ENCODE measurements at places on chromosomes 13 and 19.

GRCh38 chr19:33796164-33796875 is at the start of gene KCTD15:
TSS of gene KCTD15 (plus strand) at chr19:33796870. CDS start at chr19:33800455, 3,585 bp downstream.
- no peak for DNase-seq

GRCh38 chr13:36986462-36987240 is 12.5 kb downstream of the ALG5 start:
- no peak for DNase-seq

DNA sequence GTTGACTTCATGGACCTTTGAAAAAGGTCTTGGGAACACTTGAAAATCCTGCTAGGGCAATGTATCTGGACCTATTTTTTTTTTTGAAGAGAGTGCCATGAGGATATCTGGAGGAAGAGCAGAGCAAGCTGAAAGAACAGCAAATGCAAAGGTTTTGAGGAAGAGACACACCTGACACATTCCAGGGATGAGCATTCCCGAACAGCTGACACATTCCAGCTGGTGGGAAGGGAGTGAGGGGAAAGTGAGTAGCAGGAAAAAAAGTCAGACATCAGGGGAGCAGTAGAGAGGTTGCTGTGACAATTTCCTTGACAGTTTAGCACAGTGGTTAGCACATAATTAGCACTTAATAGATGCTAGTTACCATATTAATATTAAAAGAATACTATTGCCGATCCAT is 14.7 kb downstream of the DGKH start:
- no peak for DNase-seq

GRCh38 chr13:108313382-108313781 is 43.9 kb downstream of the TNFSF13B start:
- DNase-seq = no peak

- DNase-seq = no peak
These were observed 65.9 kb upstream of the ZNF599 start for GRCh38 chr19:34838753-34839431.

DNA sequence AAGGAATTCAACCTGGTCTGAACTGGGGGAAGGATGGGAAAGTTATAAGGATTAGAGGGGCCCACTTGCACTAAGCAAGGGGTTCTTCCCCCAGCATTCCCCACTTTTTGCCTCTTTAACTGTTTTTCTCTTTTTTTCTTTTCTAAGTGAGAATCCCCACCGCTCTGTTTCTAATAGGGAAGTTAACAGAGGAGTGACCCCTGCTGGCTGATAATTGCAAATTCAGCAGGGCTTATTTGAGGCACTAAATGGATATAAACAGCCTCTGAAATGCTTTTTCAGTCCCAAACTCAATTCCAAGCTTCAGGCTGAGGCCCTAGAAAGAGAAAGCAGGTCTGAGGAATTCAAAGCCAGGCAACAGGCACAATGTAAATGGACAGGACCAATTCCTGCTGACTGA is 38.2 kb upstream of the CEACAM21 start:
- peak; percentile 34 for DNase-seq

DNA sequence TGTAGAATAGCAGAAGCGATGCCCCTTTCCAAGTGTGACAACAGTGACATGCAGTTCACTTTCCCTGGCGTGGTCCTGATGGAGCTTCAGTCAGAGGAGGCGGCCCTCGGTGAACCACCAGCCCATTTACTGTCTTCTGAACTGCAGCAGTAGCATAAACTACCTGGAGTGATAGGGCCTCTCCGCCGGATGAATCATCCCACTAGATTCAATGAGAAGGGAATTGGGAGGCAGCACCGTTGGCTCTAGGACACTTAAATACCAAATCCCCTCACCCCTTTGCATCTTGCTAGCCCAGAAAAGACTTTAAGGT is 112.8 kb upstream of the GPR12 start:
- DNase-seq = no peak

DNA sequence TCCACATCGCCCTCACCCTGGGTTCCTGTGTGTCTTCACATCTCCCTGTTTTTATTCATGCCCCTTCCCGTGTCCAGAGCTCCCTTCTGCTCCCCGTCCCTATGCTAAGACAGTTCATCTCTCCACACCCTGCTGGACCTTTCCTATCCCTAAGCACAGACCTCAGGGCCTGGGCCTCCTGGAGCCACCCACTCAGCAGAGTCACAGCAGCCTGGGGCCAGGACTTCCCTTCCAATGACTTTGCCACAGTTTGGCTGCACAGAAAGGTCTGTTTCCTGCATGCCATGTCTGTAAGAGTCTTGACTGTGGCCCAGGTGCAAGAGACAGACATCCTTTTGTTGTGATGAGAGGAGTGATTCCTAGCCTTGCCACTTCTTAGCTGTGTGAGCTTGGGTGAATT is 470.7 kb downstream of the TSHZ3 start:
- no peak for DNase-seq

DNA sequence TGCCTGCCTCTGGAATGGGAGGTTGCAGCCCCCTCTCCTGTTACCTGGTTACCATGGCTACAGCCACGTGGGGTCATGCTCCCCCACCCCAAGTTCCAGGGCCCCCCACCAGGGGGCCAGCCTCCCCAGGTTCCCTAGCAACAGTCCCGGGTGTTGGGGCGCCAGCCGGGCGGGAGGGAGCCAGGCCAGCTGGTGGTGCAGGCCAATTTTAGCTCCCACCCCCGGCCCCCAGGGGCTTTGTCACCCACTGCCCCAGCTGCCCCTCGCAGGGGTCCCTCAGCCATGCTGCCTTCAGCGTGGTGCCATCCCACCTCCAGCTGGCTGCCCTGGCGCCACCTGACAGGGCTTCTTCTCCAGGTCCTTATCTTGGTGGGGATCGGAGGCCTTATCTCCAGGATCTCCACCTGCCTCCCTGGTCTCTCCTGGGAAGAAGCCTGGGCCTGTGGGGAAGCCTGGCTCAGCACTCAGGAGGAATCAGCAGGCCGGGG is 3.0 kb downstream of the MARK4 start:
- DNase-seq = no peak

GRCh38 chr13:94515374-94515773 is 35.9 kb upstream of the DCT start:
- no peak for DNase-seq

DNA sequence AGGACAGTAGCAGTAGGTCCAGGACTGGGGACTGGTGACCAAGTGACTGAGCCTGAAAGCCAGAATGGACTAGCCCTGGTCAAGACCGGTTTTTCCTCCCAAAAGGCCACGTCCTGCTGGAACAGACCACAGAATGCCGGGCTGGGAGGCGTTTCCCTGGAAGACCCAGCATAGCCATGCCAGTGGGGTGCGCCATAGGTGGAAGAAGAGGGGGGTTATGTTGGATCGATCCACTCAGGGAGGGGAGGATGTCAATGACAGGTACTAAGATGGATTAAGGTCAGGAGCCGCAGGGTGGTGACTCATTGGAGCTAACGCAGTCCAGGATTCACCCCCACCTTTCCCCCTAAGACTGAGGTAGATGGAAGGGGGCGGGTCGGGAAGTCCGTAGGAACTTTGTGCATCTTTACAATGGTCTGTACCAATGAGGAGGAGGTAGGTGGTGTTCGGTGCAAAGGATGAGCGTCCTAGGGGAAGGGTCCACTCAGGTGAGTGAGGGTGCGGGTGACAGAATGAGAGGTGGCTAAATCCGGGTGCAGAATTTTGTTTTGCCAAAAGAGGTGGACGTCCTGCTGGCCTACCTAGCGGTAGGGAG is 21.0 kb downstream of the VASP start:
- DNase-seq = no peak

DNA sequence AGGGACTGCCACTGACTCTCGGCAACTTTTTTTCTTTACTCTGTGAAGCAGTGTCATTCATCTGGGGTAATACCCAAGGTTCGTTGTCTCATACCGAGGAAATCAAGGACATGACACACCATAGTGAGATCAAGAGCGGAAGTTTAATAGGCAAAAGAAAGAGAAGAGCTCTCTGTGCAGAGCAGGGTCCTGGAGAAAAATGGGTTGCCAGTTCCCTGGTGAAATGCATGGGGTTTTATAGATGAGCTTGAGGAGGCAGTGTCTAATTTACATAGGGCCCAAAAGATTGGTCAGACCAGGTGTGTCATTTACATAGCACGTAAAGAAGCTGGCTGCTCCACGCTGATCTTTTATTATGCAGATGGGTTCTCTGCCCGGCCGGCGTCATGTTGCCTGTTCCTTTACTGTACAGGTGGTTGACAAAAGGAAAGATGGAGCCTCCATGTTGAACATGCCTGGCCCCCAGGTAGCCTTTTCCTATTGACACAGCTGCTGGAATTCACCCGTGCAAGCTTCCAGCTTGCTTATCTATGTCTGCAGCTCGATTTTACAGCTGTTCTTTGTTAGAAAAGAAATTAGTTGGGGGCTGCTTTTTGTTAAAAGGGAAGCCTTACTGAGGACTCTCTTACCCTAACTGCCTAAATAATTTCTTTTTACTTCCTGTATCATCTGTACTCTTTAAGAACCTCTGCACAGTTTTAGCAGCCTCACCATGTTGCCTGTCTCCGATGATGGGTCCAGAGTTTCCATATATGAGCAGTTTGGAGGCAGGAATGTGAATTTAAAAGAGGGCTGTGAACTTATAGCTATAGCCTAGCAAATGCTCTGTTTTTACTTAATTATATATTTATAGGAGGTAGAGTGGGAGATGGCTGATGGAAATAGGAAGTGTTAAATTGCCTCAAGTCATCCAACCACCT is 98.0 kb upstream of the DIAPH3 start:
- no peak for DNase-seq

DNA sequence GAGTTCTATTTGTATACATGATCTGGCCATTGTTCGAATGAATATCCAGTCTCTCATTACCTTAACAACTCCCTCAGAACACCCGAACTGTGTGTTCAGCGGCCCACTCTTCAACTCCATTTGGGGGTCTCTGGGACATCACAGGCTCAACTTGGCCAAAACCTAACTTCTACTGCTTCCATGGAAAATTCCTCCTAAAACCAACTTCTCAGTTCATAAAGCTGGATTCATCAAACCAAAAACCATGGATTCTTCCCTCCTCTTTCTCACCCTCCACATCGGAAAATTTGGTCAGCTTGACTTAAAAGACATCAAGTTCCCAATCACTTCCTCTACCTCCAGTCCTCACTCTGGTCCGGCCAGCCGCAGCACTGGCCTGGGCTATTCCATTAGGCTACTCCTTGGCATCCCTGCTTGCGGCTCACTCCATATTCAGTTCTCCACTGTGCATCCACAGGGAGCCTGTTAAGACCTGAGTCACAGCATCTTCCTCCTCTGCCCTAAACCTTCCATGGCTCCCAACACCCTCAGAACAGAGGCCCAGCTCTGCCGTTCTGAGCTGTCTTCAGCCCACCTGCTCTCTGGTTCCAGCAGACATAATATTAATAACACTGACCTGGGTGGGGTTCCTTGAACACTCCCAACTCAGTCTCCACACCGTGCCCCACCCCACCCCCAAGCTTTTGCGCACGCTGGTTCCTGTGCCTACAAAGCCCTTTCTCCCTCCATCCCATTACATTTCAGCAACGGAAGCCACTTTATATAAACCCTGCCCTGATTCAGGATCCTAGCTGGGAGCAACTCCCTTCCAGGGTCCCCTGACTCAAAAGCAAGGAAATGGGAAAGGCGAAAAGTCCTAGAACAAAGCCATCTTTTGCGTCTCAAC is 1.1 kb downstream of the ZNF792 start:
- no peak for DNase-seq

DNA sequence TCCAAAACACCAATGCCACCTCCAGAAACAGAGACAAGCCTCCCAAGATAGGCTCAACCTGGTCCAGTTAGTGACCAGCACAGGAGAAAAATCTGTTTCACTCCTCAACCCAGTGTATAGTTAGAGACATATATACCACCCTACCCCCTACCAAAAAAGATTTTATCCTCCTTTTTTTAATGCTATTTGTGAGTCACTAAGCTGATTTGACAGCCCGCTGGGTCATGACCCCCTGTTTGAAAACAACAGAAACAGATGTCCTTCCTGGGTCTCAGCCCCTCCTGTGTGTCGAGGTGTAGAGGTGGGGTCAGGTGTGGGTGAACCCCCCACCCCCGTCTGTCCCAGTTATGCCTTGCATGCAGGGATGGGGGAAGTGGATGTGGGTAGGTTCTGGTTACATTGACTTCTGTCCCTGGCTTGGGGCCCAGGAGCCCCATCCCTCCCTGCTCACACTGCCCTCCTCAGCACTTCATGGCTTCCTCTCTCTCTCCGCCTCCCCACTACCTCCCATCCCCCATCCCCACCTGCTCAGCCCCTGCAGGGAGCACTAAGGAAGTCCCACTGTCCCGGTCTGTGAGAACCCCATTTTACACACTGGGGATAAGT is 14.0 kb upstream of the TOMM40 start:
- no peak for DNase-seq

DNA sequence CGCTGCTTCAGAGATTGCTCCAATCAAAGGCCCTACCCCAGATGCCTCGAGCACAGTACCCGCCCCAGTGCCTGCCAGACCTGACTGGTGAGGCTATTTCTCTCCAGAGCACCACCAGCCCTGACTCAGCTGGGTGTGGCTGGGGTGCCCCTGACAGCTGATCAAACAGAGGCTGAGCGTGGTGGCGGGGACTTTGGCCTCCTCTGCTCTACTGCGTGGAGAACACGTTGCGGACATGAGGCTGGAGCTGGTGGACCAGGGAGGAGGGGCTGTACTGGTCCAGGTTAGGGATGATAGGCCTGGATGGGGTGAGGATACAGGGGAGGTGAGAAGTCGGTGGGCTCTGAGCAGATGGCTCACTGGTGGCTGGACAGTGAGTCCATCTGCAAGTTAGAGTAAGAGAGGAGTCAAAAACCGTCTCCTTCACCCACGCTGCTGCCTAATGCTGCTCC is 3.5 kb upstream of the DOCK6 start:
- DNase-seq = no peak

DNA sequence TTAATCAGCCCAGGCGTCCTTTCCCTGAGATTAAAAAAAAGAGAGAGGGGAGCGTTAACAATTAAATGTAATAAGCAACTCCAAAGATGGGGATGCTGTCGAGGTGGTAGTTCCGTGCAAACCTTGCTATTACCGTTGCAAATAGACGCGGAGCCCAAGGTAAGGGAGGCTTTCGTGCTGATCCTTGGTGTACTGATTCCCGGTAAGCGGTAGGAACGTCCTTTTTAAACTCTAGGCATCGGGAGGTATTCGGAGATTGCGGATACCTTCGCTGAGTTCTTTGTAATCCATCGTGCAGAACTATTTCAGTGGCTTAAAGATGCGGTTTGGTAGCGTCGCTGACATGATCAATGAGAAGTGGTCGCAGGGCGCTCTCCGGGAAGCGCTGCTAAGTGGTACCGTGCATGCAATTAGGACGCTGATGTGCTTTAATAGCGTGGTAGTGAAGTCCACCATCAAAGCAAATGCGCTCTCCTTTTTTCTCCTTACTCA is 3.1 kb downstream of the SLITRK5 start:
- DNase-seq = no peak

GRCh38 chr13:79679334-79679733 is 198.4 kb downstream of the NDFIP2 start:
- DNase-seq = peak; percentile 71
